ENCODE measurements at places on chromosomes 2 and 18.

GRCh38 chr18:28794459-28795245 lies 617.7 kb upstream of the CDH2 start:
- DNase-seq = no peak

DNA sequence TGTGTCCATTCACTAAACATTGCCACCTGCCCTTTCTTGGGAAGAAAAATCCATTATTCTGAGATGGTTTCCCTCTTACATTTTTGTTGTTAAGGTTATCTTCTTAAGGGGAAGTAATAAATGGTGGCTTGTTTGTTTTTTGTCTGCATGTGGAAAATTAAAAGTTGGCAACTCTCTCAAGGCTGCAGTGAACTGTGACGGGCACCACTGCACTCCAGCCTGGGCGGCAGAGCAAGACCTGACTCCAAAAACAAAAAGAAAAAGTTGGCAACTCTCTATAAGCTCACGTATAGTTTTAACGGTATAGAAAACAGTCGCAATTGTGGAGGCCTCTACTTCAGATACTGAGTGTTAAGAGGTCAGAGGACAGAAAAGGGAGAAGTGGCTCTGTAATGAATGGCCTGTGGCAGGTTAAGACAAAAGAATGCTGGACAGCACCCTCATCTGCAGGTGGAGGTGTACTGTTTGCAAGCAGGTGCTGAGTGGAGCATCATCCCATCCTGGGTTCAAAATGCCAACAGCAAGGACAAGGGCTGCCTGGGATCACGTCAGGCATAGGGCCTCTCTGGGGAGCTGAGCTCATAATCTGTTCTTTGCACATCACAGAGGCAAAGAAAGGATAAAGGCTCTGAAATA lies 16.7 kb downstream of the L3MBTL4 start:
- no peak for DNase-seq

GRCh38 chr2:199977984-199978415 lies 22.6 kb downstream of the MAIP1 start:
- DNase-seq = no peak

- no peak for DNase-seq
Measured at GRCh38 chr2:10286216-10287037, 16.3 kb upstream of the HPCAL1 start.

DNA sequence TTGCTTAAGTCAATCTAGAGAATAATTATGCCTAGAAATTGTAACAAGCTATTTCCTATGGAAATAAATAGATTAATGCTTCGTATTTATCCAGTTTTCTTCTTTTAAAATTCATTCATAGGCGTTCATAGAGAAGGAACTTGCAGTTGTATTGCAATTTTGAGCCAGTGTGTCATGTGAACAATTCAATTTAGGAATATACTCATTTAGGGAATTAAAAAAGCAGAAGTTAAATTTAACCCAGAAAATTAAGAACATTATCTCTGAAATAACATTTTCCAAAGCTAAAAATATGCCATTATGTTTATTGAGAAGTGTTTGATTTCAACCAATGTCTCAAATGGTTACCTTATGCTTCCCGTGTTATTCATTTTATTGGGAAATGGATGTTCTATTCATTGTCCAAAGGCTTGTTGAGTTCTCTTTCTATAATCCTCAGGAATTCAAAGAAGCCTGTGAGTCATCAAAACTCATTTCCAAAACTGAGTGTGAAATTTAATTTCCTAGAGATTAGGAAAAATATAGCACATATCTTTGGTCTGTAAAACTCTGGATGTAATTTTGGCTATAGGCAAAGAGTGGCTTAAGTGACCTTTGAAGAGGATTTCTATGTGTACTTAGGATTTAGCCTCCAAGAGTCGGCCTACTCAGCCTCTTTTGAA lies 99.7 kb downstream of the SLC8A1 start:
- DNase-seq = no peak

All from retina (tissue), 1 donor.